Occipital lobe (tissue), 3 donors: ENCODE measurements at places on chromosomes 2 and 18. TPM values are rescaled to one million over a fixed set of nuclear protein-coding genes. Genes with fewer than 3 reads are reported as not detected.

Gene CYP1B1
- 7.8 TPM for total RNA-seq

Gene EFR3B
- 47.1 TPM for total RNA-seq

Gene KCNK3
- total RNA-seq = 3.6 TPM

Gene SANBR
- 89.8 TPM for total RNA-seq

Gene PTPRN
- 32.6 TPM for total RNA-seq

Gene CCDC74A
- 4.1 TPM for total RNA-seq

Gene SIX3
- total RNA-seq = not detected

Gene LDAH
- 24.3 TPM for total RNA-seq

Gene TMEFF2
- 50.4 TPM for total RNA-seq

Gene ST8SIA5
- 10.8 TPM for total RNA-seq

Gene ARPC2
- 110 TPM for total RNA-seq

Gene CPS1
- total RNA-seq = 6.6 TPM

Gene KLHL41
- 4.1 TPM for total RNA-seq

Gene NCKAP5
- total RNA-seq = 14.0 TPM

Gene SERPINB12
- not detected for total RNA-seq

Gene GAL3ST2
- 0.16 TPM for total RNA-seq

Gene RIT2
- 21.8 TPM for total RNA-seq

Gene CCL20
- not detected for total RNA-seq
